ENCODE measurements at places on chromosomes 6 and 20. TPM values are rescaled to one million over a fixed set of nuclear protein-coding genes. Genes with fewer than 3 reads are reported as not detected.

DNA sequence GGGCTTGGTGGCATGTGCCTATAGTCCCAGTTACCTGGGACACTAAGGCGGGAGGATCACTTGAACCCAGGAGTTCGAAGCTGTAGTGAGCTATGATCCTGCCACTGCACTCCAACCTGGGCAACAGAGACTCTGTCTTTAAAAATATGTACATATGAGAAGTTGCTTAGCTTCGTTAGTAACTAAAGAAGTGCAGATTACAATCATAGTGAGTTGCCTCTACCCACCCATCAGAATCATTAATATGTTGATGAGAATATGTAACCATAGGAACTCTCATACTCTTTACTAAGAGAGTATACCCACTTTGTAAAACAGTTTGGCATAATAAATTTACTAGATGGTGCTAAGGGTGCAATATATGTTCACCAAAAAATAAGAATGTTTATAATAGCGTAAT is 54.0 kb downstream of the EFHC1 start:
- no peak for DNase-seq

DNA sequence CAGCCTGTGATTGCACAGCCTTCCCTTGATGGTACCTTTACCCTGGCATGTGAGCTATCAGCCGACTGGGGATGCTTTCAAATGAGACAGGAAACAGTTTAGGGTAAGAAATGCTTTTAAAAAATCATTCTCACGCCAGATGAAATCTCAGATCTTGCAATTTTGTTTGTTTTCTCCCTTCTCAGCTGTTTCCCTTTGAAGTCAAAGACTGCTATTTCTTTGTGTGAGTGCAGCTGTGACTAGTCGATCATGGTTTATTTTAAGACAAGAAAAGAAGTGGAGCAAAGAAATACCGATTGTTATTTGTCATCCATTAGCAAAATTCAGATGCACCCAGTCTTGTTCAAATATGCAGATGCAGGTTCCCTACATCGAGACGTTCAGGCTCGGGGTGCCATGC is 489.7 kb downstream of the QKI start:
- no peak for DNase-seq

Gene GPX6
- not detected for total RNA-seq

GRCh38 chr6:7145885-7146828 is 38.4 kb downstream of the RREB1 start:
- peak; percentile 76 for DNase-seq

- peak; percentile 68 for DNase-seq
These were observed 39.4 kb upstream of the KCNK16 start for GRCh38 chr6:39361657-39362486.

DNA sequence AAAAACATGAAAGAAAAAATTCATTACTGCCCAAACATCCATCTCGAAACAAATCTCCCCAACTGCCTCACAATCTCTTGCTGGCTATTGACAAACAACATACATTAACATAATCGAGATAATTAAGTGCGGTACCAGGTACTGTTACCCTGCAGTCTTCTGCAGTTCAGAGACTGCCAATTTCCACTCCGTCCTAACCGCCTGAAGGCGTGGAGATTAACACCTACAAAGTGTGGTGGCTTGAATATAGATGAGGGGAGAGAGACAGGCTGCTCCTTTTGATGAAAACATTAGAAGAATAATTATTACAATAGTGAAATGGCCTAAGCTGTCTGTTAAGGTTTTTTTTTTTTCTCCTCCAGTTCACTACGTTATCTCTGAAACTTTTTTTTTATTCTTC is 258.9 kb upstream of the SOX4 start:
- DNase-seq, result no peak

DNA sequence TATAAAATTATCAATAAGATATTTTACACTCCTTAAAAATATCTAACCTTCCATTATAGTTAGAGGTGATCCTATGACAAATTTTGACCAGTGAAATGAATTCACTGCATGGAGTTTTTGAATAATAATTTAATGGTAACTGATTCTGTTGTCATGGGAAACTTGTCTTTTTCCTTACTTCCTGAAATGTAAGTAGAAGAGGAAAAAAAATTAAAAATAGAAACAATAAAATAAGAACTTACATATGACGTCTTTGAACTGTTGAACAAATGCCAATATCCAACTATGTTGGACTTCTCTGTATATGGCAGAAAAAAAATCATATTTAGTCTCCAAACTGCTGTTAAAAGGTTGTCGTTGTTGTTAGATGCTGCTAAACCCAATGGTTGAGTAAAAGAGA is 26.3 kb downstream of the PPP1R14C start:
- no peak for DNase-seq

DNA sequence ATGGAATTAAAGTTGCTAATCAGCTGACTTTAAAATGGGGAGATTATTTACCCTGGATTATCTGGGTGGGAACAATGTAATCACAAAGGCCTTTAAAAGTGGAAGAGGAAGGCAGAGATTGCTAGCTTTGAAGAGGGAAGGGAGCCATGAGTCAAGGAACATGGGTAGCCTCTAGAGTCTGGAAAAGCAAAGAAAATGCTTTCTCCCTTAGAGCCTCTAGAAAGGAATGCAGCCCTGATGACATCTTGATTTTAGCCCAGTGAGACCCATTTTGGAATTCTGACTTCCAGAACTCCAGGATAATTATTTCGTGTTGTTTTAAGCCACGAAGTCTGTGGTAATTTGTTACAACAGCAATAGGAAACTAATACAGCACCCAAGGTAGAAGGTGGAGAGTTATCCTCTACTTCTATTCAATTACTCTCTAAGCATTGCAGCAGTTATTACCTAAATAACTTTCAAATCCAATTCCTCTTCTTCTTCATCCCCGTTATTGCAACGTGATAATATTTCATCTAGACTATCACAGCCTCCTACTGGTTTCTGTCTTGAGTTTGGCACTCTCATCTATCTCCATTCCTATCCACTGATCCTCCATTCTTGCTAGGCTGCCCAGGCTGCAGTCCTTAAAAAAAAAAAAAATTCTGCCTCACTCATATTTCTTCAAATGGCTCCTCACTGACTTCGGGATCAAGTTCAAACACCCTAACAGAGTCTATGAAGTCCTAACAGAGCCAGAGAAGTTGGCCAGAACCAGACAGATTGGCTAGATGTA is 224.3 kb downstream of the BTBD9 start:
- no peak for DNase-seq

DNA sequence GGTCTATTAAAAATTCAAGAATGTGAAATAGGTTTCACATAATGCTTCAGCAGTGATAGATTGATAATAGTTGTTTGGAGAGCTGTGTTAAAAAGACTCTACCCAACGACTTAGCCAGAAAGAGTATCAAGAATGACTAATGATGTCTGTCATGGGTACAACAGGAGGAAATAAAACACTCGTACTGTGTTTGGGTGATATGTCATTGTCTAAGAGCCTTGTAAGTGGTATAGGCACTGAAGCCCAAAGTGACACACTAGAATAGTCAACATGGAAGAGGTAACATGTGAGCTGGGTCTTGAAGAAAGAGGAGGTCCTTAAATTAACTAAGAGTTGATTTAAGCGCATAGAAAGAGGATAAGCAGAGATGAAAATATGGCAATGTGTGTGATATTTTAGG is 471.8 kb upstream of the MAN1A1 start:
- peak; percentile 3 for DNase-seq

DNA sequence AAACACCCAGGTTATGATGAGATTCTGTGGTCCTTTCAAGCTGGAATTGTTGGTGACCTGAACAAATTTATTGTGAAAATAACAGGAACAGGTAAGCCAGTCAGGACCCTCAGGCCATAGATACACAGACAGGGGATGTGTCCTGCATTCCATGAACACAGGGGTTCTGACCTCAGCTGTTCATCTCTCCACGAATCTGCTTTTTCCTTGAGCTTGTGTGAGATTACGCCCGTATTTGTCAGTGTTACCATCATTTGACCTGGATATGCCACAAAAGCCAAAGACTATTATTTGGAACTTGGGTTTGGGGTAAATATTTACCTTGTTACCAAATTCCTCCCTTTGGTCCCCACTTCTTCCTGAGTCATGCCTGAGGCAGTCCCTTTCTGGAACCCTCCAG is 288.9 kb downstream of the PREX1 start:
- DNase-seq, result peak; percentile 81

GRCh38 chr20:35145141-35145564 is 2.0 kb downstream of the EDEM2 start:
- peak; percentile 80 for DNase-seq

Gene IL17F
- total RNA-seq, result not detected

- DNase-seq, result peak; percentile 49
These were observed 85.0 kb downstream of the LIN28B start for GRCh38 chr6:105041880-105042279.

Gene PLCB4
- total RNA-seq, result 16.9 TPM

- DNase-seq, result no peak
These were observed 599.6 kb downstream of the PTPRT start for GRCh38 chr20:42589976-42590639.

DNA sequence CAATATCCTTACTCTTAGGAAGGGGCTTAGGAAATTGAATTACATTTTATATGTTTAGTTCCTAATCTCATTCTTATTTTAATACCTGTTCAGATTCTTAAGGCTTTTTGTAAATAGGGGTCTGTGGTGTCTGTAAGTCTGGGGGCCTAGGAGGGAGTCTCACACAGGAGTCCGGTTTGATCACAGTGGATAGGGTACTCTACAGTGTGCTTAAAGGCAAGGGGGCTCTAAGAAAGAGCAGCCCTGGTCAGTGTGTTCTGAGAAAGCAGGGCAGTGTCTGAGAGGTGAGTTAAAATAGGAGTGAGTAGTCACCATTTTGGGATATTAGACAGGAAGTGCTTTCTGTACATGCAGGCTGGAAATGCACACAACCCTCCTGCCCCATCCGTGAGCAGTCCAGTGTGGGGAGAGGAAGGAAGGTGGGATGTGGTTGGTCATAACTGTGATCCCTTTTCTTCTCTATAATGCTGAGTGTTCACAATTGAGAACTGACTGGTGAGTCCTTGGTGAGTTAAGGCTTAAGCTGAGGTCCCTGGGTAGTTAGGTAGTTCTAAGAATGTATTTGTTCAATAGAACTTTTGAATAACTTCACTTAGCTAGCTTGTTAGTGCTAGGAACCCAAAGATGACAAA is 50.0 kb downstream of the CDKAL1 start:
- no peak for DNase-seq

All from PC-3 (cell line).